Neuronal stem cell (in vitro differentiated cells): ENCODE measurements at places on chromosomes 13 and 19.

GRCh38 chr13:50033725-50034124 is 18.5 kb downstream of the KCNRG start:
- no peak for DNase-seq

DNA sequence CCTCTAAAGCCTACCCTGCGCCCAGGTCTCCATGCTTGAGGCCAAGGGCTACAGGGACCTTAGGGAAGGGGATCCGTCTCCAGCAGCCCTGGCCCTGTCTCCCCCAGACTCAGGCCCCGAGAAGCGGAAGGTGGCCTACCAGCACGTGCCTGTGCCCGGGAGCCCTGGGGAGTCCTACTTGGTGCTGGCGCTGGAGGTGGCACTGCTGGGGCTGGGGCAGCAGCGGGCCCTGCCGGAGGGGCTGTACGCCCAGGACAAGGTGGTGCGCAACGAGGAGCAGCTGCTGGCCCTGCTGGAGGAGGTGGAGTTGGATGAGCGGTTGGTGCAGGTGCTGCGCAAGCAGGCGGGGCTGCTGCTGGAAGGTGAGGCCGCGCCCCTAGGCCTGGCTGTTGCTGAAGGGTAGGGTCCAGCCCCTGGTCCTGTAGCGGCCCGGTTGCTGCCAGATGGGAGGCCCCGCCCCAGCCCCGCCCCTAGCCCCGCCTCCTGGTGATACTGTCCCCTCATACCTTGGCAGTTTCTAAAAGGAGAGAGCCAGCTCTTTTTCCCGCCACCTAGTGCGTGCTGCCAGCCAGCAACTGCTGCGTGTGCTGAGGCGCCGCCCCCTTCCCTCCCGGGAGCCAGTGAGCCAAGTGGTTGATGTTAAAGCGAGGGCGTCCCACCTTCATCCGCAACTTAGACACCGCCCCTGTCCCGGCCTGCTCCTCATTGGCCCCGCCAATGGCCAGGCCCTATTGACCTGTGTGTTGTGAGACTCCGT is 22.6 kb downstream of the ZSWIM4 start:
- no peak for DNase-seq

GRCh38 chr13:79853251-79853650 is 372.3 kb downstream of the NDFIP2 start:
- no peak for DNase-seq

DNA sequence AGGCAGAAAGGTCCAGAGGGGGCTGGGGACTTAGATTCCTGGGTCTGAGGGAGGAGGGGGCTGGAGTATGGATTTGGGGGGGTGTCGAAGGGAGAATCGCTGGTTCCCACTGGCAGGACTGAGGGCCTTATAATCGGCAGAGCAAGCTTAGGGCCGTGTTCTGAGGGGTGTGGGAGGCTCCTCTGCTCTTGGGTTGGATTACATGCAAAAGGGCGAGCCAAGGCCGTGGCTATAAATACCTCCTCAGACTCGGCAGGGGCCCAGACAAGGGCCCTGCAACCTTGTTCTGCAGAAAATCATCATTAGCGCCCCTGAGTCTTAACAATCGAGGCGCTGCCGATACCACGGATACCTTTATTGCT is 707 bp upstream of the MAMSTR start:
- no peak for DNase-seq

- no peak for DNase-seq
These were observed 20.4 kb upstream of the GNA15 start for GRCh38 chr19:3115411-3115810.

GRCh38 chr13:87123987-87124784 is 547.0 kb upstream of the SLITRK5 start:
- DNase-seq: peak; percentile 8

DNA sequence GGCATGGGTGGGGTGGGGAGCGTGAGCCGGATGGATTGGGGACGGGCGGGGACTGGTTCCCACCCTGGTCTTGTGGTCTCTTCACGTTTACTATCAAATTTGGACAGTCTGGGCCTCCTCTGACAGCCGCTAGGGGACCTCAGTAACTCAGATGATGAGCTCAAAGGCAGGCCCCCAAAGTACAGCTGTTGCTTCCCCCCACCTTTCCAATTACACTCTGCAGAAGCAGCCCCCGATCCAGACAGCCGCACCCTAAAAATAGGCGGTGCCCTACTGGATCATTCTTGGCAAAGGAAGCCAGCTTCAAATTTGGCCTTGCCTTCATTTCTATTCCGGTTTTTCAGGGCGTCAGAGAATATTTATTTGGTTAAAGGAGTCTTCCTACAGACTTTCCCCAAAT is 1.9 kb upstream of the FOXO1 start:
- no peak for DNase-seq

GRCh38 chr19:2270157-2270422 is 11.9 kb downstream of the PEAK3 start:
- no peak for DNase-seq

DNA sequence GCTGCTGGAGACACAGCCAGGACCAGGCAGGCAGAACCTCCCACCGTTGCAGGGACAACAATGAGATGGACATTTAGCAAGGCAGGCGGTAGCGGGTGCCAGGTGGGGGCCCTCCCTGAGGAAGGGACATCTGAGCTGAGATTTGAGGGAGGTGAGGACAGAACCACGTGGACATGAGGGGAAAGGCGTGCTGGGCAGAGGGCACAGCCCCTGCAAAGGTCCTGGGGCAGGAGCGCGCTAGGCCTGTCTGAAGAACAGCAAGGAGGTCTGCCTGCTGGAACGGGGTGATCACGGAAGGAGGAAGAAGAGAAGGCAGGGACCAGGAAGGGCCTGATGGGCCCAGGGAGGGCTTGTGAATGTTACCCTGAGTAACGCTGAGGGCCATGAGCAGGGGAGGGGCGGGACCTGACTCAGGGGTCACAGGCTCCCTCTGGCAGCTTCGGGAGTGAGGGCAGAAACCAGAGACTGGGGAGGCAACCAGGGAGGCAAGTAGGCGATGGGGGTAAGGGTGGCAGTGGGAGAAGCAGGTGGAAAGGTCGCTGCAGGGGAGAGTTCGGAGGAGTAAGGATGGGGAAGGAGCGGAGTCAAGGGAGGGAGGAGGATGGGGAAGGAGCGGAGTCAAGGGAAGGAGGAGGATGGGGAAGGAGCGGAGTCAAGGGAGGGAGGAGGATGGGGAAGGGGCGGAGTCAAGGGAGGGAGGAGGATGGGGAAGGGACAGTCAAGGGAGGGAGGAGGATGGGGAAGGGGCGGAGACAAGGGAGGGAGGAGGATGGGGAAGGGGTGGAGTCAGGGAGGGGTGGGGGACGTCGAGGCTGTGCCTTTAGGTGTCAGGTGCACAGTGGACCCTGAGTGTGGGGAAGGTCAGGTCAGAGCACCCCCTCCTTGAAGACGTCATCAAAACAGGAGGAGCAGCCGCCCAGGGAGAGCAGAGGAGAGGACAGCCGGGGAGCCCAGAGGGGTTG is 15.7 kb upstream of the B3GNT3 start:
- peak; percentile 66 for DNase-seq

DNA sequence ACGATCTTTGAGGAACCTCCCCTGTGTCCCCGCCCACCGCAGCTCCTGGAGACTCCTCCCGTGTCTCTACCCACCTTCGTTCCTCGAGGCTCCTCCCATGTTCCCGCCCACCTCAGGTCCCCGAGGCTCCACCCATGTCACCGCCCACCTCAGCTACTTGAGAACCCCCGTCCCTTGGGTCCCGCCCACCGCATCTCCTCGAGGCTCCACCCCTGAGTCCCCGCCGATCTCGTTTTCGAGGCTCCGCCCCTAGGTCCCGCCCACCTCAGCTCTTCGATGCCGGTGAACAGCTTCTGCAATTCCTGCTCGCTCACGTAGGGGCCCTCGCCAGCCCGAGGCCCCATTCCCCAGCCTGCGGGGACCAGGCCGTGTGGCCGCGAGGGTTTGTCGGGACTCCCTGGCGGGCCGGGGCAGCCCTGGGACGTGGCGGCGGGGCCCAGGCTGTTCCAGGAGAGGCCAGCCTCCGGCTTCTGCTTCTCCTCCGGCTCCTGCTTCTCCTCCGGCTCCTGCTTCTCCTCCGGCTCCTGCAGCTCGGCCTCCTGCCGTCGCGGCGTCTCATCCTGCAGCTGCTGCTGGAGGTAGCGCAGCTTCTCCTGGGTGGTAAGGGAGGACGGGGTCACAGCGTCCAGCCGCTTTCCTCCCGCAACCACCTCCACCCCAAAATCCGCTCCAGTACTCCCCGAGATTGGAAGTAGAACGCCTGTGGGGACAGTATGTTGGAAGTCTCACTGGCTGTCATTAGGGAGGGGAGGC is 16.7 kb downstream of the TSKS start:
- no peak for DNase-seq

- no peak for DNase-seq
These were observed 28.6 kb downstream of the PRAM1 start for GRCh38 chr19:8473648-8474476.
